ENCODE measurements at places on chromosomes 2 and 18.
A peak's percentile ranks its signal among the peaks of the same experiment; 100 is the strongest.

GRCh38 chr2:205850132-205850531 is 167.8 kb downstream of the NRP2 start:
- DNase-seq: no peak

DNA sequence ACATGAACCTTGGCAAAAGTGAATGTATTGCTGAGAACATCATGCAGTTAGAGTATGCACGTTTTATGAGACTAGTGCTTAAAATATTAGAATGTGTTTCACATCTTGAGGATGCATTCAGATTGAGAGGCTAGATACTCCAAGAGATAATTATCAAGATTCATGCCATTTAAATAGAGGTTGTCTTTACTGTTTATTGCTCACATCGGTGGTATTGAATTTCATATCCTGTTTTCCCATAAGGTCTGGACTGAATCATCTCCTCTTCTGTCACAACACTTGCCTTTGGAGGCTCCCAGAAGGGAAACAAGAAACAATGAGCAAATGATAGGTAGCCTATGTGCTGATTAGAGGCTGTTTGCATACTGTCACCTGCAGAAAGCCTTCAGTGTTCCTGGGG is 83.8 kb downstream of the CLHC1 start:
- no peak for DNase-seq

DNA sequence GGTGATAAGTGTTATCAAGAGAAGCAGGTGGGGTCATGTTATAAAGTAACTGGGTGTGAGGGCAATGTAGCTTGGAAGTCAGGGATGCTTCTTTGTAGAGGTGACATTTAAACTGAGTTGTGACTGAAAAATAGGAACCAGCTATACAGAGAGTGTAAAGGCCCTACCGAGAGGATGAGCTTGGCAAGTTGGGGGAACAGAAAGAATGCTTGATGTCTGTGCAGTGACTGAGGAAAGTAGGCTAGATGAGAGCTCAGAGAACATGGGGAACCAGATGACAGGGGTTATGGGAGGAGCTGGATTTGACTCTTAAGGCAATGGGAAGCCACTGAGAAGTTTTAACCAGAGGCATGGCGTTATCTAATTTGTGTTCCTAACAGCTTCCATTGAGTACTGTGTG is 115.3 kb downstream of the DOCK10 start:
- no peak for DNase-seq

- no peak for DNase-seq
Observed at GRCh38 chr2:205721057-205721449, 38.8 kb downstream of the NRP2 start.

- no peak for DNase-seq
Observed at GRCh38 chr2:95525294-95526035, 40.9 kb upstream of the TRIM43B start.

- no peak for DNase-seq
Observed at GRCh38 chr2:188765522-188766470, 208.4 kb upstream of the COL3A1 start.

DNA sequence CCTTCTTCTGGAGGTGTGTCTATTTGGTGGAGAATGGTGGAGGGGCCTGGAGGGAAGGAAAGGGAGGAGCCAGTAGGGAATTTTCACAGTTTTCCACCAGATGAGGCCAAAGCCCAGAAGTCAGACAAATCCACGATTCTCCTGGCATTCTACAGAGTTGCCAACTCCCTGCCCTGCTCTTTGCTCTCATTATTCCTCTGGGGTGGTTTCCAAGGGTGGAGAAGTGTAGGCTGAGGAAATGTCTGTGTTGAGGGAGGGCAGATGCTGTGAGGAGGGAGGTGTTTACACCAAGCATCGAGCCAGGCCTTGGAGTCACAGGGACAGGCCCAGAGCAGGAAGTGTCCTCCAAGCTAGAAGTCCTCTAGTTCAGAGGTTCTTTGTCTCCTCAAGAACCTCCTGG is 124.1 kb upstream of the LGALSL start:
- DNase-seq: no peak

- DNase-seq: no peak
Observed at GRCh38 chr2:40751981-40752380, 300.1 kb upstream of the SLC8A1 start.

DNA sequence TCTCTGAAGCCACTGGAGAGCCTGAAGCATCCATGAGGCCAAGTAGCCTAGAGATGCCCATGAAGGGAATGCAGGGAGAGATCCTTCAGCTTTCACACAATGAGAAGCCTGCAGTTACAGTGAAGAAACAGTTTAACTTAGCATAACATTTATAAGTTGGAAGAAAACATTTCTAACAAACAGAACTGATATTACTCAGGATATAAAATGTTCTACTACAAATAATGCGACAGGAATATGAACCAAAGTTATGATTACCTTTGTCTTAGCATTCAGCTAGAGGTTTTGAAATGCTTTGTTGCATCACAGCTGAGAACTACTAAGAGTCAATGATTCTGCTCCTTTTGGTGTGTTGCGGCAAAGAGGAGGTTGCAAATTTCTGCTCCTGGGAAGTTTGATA is 6.9 kb upstream of the KYNU start:
- no peak for DNase-seq

- no peak for DNase-seq
Observed at GRCh38 chr2:132730611-132731010, 60.6 kb upstream of the LYPD1 start.

GRCh38 chr18:41700416-41700815 is 254.6 kb upstream of the PIK3C3 start:
- no peak for DNase-seq

- no peak for DNase-seq
Observed at GRCh38 chr2:215751200-215751910, 262.0 kb downstream of the MREG start.

GRCh38 chr2:8059794-8060193 is 622.1 kb upstream of the ID2 start:
- DNase-seq: no peak

DNA sequence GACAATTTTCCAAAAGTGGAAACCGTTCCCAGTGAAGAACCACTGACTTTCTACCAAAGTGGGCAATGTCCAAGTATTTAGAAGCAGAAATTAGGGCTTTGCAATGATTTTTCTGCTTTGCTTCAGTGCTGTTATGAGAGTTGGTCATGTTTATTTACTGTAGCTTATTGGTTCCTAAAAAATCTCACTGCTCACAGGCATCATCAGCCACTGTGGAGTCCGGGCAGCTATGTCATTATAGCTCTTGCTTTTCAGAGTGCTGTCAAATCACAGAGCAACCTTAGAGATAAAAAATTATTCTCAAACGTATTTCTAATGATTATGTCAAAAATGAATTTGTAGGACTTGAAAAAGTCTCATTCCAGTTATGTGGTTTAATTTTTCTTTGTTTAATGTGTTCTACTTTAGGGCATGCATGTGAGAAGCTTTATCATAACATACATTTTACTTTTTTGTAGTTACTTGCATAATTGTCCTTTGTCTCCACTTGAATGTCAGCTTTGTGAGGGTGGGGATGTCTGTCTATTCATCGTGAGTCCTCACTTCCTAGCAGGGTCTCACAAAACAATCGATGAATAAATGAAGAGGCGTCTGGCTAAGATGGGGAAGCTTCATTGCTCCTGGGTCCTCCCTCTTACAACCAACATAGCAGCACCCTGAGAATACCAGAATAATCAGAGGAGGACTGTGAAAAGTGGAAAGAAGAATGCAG is 117.6 kb downstream of the TPGS2 start:
- no peak for DNase-seq

DNA sequence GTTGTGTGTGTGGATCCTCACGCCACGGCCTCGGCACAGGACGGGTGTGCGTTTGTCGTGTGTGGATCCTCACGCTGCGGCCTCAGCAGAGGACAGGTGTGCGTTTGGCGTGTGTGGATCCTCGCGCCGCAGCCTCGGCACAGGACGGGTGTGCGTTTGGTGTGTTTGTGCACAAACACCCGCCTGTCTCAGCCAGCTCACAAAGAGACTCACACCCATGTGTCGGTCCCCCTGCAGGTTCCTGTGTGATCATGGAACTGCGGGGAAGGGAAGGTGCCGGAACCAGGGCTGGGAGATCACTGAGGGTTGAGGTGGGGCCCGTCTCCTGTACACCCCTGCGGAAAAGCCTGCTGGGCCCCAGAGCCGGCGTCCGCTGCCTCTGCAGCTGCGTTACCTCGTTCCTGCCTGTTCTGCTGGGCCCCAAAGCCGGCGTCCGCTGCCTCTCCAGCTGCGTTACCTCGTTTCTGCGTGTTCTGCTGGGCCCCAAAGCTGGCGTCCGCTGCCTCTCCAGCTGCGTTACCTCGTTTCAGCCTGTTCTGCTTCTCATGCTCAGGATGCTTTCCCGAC is 53.6 kb downstream of the CTDP1 start:
- no peak for DNase-seq

GRCh38 chr2:238304116-238304515 is 15.7 kb upstream of the PER2 start:
- DNase-seq: no peak

DNA sequence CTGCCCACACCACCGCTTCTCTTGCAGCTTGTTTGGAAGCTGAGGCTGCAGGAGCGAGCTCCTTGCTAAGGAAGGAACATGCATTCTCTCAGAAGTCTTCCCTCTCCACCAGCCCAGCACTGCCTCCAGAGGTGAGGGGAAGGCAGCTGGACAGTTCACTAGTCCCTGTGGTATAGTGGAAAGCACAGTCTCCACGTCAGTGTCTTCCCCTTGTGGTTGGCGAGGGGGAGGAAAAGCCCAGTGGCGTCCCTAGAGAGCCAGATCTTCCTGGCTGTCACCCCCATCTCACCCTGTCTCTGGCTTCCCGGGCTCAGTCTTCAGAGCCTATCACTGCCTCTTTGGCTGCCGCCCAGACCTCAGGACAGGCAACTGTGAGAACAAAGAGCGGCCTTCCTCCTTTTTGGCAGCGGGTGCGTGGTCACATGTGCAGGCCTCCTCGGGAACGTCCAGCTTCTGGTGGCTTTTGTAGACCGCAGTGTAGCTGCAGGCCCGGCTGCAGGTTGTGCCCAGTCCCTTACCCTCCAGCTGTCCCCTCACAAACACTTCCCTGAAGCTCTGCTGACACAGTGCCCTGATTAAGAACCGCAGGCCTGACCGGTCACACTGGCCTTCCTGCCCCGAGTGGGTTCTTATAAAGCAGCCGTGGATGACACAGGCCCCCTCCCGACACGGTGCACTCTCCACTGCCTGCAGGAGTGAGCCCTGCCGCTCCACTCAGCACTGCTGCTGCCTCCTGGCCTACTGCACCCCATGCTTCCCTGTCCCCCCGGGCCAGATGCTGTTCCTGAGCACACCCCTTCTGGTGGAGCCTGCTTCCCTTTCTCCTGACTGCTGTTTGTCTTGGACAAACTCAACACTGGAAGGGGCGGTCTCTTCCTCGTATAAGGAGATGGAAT is 90.9 kb downstream of the RNF144A start:
- DNase-seq: no peak

- no peak for DNase-seq
Observed at GRCh38 chr2:73281244-73281643, 3.0 kb downstream of the FBXO41 start.

GRCh38 chr2:240585681-240586197 is 795 bp upstream of the CAPN10 start:
- DNase-seq: no peak

DNA sequence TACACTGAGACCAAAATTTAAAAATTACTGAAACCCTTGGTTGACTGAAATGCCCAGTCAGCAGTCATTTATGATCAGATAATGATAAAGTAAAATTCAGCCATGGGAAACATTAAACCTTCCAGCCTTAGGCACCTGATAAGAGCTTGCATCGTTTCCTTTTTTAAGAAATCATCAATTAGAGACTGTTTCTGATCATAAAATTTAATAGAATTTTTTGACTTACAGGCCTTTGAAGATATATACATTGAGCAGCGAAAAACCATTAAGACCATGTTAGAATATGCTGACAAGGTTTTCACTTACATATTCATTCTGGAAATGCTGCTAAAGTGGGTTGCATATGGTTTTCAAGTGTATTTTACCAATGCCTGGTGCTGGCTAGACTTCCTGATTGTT is 99.6 kb upstream of the CSRNP3 start:
- DNase-seq: no peak

- peak; percentile 23 for DNase-seq
Observed at GRCh38 chr2:106192752-106193689, 1.1 kb downstream of the UXS1 start.

Measured in activated CD4-positive, alpha-beta T cell treated with anti-CD3 and anti-CD28 coated beads for 1 hour (primary cell).